Activated T-helper 1 cell treated with Interleukin-2 at 50 U/mL for 16 hours (primary cell): ENCODE measurements at places on chromosomes 3 and 15.

- no peak for DNase-seq
Measured at GRCh38 chr3:144036498-144036897, 64.9 kb downstream of the DIPK2A start.

GRCh38 chr15:25236861-25237155, 202.0 kb downstream of the UBE3A start:
- DNase-seq = no peak

- DNase-seq = no peak
Measured at GRCh38 chr3:184663356-184663755, 48.5 kb downstream of the MAGEF1 start.

GRCh38 chr3:42042747-42043098, 48.4 kb upstream of the TRAK1 start:
- DNase-seq = no peak

- no peak for DNase-seq
Measured at GRCh38 chr3:157589211-157589610, 86.0 kb upstream of the VEPH1 start.

GRCh38 chr3:178915365-178915764, 156.2 kb downstream of the ZMAT3 start:
- no peak for DNase-seq

DNA sequence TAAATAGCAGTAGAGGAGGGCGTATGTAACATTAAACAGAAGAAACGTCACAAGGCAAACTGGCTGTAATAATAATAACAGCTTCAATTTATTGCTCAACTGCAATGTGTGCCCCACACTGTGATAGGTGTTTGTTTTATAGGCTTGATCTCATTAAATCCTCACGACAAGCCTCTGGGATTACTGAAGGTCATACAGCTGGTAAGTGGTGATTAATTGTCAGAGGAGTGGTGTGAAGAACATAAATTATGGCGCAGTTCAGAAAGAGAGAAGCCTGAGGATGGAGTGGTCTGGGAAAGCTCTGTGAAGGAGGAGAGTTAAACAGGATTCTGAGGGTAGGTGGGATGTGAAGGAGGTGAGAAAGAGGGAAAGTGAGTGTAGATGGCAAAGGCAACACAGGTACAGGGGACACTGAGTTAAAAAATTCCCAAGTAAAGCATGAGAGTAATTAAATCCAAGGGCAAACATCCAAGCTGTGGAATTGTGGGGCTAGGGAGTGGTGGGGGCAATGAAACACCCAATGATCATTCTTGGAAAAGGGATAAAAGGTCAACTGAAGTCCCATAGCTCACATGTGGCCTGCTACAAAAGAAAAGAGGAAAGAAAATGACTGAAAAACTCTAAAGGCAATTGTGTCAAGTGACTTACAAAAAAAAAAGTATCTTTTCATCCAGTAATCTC, 16.5 kb upstream of the GLCE start:
- no peak for DNase-seq

GRCh38 chr3:14680716-14681115, 5.8 kb downstream of the C3orf20 start:
- DNase-seq = no peak

- DNase-seq = peak; percentile 67
Measured at GRCh38 chr3:46693038-46693891, at the start of gene ALS2CL. Gene ALS2CL (minus strand): TSS chr3:46693679. CDS start chr3:46689440, 4,239 bp downstream.

DNA sequence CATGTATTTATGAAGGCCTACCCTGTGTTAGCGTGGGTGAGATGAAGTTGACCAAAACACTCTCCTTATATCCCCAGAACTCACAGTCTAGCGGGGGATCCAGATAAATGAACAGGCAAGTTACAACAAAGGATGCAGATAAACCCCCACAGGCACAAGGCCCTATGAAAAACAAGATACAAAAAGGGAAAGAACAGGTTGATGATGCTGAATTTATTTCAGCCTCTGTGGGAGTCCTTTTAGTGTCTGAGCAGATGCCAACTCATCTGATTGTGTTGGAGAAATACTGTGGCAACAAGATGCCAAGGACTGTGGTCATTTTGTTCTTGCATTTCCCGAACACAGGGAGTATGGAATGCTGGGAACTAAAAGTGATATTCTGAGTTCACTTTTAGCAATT, 300.0 kb downstream of the CHST2 start:
- no peak for DNase-seq

DNA sequence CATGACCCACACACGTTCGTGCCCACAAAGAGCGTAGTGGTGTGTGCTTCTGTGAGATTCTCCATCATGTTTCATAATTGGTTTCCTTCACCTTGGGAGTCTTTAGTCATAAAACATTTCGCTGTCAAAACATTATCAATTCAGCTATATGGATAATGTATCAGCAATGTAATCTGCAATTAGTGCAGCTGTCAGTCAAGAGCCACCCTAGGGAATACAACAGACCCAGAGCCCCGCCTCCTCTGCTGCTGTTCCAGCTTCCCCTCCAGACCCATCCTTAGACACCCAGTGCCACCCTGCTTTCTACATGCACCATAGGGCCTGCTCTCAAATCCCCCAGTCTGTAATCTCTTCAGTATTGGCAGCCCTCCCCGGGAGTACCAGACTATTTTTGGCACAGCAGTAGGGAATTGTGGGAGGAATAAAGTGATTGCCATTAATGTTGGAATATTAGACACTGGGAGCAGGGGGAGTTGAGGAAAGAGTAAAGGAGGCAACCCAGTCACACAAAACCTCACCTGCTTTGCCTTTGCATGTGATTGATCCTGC, 31.5 kb upstream of the C3orf80 start:
- no peak for DNase-seq

DNA sequence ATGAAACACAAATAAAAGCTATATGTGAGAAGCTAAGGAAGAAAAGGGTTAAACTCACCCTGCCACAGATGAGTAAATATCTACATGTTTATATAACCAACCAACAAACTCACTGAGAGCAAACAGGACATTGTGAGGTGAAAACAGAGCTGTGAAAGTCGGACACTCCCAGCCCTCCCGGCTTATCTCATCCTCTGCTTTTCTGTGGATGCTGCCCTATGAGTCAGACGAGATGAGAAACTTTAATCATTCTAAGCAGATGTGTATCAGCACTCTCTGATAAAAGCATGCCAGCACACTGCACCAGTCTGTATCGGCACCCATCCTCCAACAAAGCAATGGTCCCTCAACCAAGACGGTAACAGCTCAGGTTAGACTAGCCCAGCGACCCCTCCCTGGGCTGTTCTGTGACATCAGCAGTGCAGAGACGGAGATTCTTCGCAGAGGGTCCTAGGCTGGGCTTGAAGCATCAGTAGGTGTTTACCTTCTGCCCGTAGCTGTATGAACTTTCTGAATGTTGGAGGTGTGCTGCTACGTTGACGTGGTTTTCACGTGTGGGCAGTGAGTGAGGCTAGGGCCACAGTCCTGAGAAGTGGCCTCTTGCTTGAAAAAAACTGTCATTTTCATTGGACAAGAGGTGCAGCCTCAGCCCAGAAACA, 119.8 kb upstream of the ALDH1A3 start:
- no peak for DNase-seq

DNA sequence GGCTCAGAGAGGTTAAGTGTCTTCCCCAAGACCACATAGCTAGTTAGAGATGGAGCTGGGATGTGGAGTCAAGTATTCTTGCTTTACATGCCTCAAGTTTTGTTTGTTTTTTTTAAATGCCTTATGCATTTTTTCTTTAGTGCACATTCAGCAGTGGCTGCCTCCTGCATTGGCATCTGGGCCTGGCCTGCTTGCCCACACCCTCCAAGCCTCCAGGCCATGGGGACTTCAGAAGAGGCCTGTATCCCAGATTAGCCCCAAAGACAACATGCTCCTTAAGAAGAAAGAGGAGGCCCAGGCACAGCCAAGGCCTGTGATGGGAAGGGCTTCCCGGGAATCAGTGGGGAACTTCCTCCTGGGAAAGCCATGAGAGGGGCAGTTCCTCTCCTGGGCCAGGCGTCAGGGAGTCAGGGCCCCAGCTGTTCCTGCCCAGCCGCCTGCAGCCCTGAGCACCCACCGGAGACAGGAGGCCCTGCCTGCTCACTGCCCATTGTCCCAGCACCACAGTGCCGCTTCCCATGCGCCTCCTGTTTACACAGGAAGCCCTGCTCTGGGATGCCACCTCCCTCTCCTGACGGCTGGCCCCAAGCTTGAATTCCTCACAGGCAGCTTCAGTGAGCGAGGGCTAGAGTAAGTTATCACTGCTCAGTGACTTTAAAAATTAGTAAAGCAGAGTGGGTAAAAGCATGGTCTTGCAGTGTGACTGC, 16.0 kb downstream of the FOXL2NB start:
- DNase-seq = no peak

- DNase-seq = no peak
Measured at GRCh38 chr15:66955871-66956585, 109.4 kb upstream of the SMAD3 start.

DNA sequence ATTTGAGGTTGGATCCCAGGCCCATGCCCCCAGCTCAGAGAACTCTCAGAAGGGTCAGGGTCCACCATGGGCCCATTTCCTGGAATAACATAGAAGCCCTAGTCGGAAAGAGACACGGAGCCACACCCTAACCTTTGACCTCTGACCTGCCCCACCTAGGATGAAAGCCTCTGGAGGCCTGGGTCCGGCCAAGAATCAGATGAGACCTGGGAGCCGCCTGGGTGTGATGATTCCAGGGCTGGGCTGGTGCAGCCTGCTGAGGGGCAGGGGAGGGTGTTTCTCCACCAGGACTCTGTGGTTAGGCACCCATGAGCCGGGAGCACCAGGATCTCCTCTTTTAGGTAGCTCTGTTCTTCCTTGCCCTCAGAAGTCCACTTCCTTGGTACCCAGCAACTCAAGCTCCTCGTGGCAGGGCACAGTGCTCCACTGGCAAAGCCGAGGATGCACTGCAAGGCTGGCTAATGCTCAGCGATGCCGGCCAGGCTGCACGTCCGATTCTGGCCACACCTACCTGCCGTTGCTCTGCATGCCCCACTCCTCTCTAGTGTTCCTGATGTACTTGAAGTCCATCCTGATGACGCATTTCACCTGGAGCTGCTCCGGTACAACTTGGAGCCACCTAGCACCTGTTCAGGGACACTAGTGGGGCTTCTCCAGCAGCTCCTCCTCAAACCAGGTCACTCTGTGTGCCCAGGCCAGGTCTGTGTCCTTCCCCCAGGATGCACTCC, 57.4 kb downstream of the ZNF445 start:
- DNase-seq = no peak

DNA sequence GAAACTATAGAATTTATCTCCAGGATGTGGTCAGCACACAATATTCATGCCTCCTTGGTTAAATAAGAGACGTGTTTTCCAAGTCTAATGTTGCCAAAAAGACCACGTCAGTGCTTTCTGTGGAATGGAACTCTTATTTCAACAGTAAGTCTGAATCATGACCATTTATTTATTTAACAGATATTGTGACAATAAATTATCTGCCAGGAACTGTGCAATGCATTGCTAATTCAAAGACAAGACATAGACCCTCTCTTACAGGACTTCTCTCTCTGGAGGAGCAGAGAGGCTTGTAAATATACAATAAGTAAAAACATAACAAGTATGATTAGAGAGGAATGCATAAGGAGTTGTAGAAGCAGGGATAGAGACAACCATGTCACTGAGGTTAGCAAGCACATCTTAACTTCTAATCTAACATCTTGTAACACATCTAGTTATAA, 227.5 kb downstream of the DTWD1 start:
- DNase-seq = no peak

- no peak for DNase-seq
Measured at GRCh38 chr3:195135917-195136316, 135.0 kb downstream of the XXYLT1 start.

DNA sequence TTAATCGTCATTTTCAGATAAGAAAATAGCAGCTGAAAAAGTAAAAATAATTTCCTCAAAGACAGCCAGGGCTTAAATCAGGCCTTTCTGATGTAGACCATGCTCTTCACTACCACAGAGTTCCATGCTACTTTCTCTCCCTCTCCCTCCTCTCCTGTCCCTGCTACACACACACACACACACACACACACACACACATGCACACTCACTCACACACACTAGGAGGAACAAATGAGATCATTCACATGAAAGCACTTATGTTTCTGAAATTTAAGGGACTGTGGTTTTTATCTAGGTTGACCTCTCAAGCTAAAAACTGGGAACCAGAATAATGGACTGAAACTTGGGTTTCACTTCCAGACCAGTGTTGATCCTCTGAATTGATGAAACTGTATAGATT, 4.1 kb upstream of the PSMA4 start:
- DNase-seq = no peak
